Putamen (tissue), 1 donor: ENCODE measurements at places on chromosomes 11 and 22.

GRCh38 chr22:27420817-27421361, 380.7 kb downstream of the MN1 start:
- peak; percentile 34 for DNase-seq

- no peak for DNase-seq
These were observed 5.6 kb downstream of the LIPT2 start for GRCh38 chr11:74487875-74488274.

DNA sequence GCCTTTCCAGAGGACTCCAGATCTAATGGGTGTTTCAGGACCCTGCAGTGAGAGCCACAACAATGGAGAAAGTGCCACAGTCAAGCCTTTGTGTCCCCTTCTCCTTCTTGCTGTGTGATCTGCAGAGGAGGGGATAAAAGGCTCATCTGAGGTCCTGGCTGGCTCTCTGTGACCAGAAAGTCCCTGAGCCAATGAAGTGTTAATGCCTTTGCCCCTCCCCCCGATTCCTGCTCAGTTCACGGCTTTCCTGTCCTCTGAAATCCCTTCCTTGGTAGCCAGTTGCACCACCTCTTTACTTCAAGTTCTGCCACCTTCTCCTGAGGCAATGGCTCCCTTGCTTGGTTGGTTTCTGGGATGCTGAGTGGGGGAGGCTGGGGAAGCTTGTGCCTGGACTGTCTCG, 47.6 kb downstream of the FLI1 start:
- no peak for DNase-seq

DNA sequence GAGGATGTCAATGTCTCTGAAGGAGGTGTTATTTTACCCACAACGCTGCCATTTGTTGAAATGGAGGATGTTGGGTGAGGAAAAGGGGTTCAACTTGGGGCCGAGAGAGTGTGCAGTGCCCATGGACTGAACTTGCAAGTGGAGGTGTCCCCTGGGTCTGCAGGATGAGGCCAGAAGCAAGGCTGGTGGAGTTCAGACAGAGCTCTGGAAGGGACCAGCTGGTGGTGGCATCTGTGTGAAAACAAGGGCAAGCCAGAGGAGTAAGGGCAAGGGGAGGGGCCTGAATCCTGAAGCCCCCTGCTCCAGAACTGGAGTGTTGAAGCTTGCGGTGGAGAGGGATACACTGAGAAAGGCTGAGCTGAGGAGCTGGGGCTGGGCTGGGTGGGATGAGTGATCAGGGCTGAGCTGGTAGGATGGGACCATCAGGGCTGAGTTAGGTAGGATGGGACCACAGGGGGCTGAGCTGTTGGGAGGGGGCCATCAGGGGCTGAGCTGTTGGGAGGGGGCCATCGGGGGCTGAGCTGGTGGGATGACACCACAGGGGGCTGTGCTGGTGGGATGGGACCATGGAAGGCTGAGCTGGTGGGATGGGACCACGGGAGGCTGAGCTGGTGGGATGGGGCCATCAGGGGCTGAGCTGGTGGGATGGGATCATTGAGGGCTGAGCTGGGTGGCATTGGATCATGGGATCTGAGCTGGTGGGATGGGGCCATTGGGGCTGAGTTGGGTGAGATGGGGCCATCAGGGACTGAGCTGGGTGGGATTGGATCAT, 13.4 kb upstream of the CTSD start:
- DNase-seq, result no peak

DNA sequence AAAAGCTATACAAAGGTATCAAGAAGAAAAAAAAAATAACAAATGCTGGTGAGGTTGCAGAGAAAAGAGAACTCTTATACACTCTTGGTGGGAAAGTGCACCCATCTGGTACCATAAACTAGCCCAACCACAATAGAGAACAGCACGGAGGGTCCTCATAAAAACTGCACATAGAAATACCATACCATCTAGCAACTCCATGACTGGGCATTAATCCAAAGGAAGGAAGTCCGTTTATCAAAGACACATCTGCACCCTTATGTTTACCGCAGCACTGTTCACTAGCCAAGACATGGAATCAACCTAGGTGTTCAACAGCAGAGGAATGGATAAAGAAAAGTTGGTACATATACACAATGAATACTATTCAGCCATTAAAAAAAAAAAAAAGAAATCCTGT, 10.8 kb upstream of the CLDN5 start:
- no peak for DNase-seq

DNA sequence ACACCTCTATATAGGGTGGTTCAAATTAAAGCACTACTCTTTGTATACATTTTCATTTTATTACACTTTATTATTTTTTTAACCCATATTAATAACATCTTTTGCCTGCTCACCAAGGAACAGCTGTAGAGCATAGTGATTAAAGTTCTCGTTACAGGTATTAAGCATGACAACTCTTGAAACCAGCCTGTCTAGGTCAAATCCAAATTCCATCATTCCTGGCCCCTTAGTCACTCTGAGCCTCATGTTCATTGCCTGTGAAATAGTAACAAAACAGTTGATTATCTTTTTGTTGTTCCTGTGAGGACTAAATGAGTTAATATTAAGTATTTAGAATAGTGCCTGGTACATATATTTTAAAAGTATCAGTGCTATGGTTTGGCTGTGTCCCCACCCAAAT, 334.5 kb downstream of the RAB38 start:
- no peak for DNase-seq

GRCh38 chr11:132055296-132055695, 684.9 kb downstream of the NTM start:
- DNase-seq, result no peak

DNA sequence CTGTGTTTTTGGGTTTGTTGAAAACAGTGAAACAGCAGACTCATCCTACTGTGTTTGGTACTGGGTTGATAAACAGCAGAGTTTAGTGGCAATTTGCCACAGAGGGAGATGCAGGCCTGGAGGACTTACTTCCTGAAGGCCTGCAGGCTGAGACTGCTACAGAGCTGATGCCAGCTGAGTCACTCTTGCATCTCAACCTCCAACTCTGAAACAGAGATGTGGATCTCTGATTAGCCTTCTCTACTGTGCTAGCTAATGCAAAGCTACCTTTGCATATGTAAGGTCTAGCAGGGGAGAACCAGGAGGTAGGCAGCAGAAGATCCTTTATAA, 14.3 kb downstream of the ATP5MG start:
- no peak for DNase-seq

DNA sequence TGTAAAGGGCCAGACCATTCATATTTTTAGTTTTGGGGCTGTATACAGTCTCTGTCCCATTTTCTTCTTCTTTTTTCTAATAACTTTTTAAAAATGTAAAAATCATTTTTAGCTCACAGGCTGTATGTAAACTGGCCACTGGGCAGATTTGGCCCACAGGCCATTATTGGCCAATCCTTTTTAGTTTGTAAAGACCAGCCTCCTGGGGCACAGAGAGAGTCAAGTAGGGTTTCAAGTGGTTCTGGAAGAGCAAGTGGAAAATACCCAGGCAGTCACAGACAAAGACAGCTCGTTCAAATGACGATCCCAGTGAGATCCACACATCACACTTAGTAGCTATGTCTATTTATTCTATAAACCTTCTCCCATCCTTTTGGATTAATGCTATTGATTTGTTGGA, 150.2 kb upstream of the ARHGAP20 start:
- DNase-seq, result no peak

GRCh38 chr11:800473-800872, 2.4 kb upstream of the SLC25A22 start:
- no peak for DNase-seq

- DNase-seq, result no peak
These were observed 20.6 kb upstream of the DDI1 start for GRCh38 chr11:104015649-104016415.

GRCh38 chr11:113840932-113841664, 34.3 kb downstream of the USP28 start:
- DNase-seq, result no peak

- no peak for DNase-seq
These were observed at the start of gene MIOX for GRCh38 chr22:50486561-50487289. Gene MIOX, plus strand, starts transcription at chr22:50486859. Its CDS starts 39 bp downstream, at chr22:50486898.

GRCh38 chr11:17443423-17443822, 33.2 kb downstream of the ABCC8 start:
- no peak for DNase-seq

DNA sequence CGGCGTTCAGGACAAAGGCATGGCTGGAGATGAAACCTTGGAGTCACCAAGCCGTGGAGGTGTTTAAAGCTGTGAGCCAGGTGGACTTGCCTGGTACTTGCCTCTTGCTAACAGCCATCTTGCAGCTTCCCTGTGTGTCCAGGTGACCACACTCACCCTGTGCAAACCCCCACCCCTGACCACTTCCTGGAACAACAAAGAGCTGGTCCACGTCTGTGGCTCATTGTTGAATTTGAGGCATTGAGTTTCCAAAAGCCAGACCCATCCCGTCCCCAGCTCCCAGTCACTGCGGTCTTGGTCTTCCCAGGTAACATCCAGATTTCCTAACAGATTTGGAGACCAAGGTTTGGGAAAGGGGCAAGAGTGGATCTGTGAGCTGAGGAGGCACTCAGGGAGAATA, 18.5 kb downstream of the DHCR7 start:
- DNase-seq, result no peak

DNA sequence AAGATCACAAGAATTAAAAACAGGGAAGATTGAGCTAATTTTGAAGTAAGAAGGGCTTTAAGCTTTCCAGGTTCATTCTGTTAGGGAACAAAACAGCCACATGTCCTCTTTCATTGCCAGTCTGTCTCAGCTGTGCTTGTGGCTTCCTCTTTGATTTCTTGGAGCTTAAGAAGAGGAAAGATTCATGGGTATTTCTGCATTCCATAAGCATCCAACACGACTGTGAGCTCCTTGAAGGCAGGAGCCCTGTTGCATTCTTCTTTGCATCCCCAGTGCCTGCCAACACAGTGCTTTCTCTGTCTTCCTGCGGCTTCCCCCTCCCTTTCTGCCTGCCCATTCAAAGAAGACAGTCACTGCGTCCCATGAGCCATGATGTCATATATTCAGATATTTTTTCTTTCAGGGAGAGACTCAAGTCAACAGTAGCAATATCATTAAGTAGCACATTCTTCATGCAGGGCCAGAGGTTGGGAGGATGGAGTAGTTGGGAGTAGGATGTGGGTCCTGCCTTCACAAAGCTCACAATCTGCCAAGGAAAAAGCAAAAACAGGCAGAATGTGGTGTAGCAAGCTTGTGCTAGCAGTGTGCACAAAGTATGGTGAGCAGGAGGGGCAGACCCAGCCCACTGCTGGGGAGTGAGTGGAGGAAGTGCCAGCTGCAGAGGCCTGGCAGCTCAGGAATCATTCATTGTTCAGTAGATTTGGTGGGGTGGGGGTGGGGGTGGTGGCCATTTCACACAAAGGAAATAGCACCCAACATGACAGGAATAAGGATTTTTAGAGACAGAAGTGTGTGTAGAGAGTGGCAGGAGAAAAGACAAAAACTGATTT, 162.1 kb upstream of the RASSF10 start:
- no peak for DNase-seq

DNA sequence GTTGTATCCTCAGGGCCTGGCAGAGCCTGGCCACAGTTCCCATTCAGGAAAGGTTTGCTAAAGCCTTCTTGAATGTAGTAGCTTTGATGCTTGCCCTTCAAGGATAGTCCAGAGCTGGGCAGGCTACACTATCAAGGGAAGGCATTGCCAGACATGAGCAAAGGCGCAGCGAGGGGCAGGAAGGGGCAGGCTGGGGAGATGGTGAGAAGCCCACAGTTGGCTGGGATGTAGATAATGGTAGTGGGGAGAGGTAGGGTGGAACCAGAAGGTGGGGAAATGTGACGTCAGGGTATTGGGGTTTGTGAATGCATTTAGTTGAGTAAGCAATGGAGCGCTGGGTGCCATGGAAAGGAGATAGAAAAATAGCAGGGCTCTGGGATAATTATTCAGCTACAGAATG, 28.6 kb downstream of the LRRC32 start:
- no peak for DNase-seq
